ENCODE measurements at places on chromosomes 2 and 18.

- no peak for DNase-seq
Measured at GRCh38 chr2:30722936-30723725, 84.1 kb downstream of the CAPN13 start.

GRCh38 chr2:126312579-126312978, 343.4 kb upstream of the GYPC start:
- DNase-seq: no peak

DNA sequence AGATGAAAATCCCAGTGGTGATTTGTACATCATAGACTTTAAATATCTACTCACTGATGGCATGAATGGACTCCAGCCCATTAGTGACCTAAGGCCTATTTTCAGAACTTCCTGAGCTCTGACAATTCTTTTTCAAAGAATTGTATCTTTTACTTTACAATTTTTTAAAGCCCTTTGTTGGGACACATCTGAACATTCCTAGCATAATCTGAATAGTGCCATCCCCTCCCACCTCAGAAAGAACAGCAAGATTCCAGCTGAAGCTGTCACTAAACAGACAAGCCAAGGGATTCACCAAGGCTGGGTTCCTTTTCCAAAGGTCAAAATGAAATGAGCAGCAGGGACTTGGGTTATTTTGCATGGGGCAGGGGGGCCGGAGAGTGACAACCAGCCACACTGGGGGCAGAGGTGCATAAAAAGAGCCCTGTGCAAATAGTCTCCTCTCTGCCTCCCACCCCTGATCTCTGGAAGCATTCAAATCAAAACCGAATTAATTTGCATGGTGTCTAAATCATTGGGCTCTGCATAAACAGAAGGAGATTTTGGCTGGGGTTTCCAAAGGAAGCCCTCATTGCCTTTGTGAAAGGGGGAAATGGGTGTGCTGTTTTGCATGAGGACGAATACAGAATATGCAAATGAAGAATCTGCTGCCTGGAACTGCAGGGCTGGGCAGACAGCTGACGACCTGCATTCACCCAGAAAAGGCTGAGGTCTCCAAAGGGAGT, 17.2 kb downstream of the EPHA4 start:
- DNase-seq: no peak

DNA sequence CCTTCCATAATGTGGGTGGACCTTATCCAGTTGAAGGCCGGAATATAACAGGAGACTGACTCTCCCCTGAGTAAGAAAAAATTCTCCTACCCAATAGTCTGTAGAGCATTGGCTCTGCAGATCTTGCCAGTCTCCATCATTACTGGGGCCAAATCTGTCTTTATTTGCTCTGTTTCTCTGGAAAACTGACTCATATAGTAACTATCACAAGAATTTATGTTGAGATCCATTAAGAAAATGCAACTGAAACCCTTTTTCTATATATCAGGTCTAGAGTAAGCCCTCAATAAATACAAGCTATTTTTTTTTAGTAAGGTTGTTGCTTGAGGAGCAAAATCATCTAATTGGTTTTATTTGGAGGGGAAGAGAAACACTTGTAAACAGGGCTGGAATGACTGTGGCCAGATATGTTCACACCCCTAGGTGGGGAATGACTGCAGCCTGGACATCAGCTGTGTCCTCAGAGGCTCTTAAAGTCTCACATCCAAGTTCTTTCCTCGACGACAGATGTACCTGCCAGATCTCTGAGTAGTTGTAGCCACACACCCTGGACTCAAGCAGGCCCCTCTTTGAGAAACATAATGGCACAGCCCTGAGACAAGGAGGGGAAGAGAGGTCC, 339.7 kb downstream of the TNS1 start:
- DNase-seq: no peak

DNA sequence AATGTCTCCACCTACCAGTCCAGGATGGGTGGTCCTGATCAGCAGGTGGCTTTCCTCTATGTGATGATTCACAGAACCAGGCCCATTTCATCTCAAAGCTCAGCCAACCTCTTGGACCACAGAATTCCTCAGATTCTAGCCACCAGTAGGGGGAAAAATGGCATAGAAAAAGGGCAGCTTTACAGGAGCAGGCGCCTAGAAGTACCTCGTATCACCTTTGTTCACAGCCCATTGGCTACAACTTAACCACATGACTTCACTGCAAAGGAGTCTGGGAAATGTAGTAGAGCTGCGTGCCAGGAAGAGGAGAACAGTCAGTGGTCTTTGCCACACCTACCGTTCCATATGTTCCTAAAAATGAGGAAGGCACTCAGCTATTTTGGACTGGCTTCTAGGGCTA, 62.8 kb upstream of the DTNA start:
- no peak for DNase-seq

DNA sequence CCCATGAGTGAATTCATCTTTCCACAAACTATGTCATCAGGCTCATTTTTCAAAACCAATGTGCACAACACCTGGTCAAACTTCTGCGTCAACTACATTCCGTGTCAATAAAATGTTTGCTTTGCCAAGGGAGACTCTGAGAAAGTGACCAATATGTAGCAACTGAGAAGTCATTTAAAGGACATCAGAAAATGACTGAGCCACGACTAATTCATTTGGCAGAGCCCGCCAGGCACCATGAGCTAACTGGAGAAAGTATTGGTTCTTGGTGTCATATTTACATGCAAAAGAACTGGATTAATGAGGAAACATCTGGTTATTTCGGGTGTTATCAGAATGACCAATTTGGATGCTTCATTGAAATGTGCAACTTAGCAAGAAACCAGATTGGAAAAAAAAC, 7.2 kb downstream of the RND3 start:
- no peak for DNase-seq

- DNase-seq: no peak
Measured at GRCh38 chr18:74453016-74453566, 4.0 kb downstream of the DIPK1C start.

GRCh38 chr2:191748528-191749180, 70.7 kb downstream of the NABP1 start:
- DNase-seq: no peak

GRCh38 chr2:157058161-157058560, 199.3 kb upstream of the GALNT5 start:
- no peak for DNase-seq

DNA sequence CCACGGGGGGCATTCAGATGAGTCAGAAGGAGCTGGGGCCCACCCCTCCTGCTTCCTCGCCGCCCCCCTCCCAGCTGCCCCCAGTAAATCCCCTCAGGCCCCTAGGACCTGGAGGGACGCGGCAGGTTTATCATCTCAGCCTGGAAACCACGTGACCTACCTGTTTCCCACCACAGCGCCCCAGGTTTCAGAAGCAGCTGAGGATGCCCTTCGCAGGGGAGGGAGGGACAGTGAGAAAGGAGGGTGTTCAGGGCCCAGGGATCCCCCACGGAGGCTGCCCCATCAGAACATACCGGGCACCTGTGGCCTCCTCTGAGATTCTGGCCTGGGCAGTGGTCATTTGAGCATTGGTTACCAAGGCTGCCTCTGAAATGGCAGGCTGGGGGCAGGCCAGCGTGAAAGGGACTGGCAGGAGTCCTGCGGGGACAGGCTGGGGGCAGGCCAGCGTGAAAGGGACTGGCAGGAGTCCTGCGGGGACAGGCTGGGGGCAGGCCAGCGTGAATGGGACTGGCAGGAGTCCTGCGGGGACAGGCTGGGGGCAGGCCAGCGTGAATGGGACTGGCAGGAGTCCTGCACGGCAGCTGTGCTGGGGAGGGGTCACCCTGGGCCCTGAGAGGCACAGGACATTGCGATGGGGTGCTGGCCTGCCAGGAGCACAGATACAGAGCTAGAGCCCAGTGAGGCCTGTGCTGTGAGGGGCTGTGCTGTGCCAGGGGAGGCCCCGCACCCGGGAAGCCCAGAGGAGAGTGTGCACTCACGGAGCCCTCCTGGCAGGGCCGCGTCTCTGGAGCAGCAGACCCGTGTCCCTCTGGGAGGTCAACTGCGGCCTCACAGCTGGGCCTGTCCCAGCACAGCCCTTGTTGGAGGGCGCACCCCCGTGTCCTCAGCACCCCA, 1.6 kb downstream of the NEU4 start:
- no peak for DNase-seq

DNA sequence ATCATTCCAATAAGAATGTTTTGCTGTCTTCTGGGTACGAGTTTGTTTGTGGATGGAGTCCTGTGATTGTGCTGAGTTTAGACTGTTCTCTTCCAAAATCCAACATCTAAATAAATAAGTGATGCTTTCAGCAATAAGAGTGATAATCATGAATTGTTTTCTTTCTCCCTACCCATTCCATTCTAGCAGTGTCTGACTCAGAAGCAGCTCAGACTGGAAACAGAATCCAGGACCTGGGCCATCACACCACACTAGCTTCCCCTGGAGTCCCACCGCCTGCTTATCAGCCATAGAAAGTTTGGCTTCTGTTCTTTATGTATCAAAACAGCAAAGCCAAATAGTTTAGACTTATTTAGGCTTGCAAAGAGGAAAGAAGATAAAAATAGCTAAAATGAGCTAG, 76.4 kb upstream of the CNGA3 start:
- no peak for DNase-seq

DNA sequence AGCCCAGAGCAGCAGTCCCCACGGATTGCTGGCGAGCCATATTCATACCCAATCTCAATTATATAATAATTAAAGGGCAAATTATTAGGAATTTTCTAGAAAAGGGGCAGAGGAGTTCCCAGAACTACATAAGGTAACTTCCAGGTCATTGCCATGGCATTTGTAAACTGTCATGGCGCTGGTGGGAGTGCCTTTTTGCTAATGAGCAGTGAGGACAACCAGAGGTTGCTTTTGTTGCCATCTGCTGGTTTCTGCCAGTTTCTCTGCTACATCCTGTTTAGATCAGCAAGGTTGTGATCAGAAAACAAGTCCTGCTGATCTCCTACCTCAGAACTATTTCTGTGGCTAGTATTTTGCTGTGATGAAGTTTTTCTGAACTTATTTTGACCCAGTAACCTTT, 159.8 kb upstream of the PIEZO2 start:
- DNase-seq: no peak

- no peak for DNase-seq
Measured at GRCh38 chr2:191622374-191623320, 55.3 kb upstream of the NABP1 start.

GRCh38 chr2:73089270-73090030, 17.9 kb upstream of the SFXN5 start:
- no peak for DNase-seq

DNA sequence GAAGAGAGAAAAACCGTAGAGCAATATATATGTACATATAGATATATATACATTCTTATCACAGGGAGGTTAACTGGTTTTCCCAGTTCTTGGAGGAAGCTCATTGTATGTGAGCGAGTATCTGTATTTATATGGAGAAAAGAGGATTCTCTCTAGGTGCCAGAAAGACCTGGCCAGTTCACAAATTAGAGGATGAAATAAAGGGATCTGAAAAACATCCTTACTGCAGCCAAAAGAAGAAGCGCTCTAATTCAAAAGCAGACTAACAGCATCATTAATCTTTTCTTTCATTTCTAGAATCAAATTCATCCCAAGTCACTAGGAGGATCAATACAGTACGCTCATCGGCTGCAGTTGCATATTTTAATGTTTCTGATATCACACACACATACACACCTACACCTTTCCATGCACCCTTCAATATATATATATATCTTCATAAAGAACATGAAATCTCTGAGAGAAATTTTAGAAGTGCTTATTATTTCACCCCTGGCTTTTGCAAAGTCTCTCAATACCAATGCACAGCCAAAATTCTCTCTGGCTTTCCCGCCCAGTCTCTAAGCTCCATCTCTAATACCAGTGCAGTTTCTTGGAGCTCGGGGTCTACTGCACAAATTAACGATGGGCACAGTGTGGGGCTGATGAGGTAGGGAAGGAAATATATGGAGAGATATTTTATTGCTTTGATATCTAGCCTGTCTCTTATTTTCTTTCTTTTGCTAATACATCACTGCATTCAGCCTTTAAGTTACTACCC, 731 bp downstream of the NRXN1 start:
- no peak for DNase-seq

GRCh38 chr18:22493255-22493654, 75.5 kb upstream of the CTAGE1 start:
- DNase-seq: no peak

- DNase-seq: no peak
Measured at GRCh38 chr2:189834059-189834458, 49.8 kb downstream of the PMS1 start.

DNA sequence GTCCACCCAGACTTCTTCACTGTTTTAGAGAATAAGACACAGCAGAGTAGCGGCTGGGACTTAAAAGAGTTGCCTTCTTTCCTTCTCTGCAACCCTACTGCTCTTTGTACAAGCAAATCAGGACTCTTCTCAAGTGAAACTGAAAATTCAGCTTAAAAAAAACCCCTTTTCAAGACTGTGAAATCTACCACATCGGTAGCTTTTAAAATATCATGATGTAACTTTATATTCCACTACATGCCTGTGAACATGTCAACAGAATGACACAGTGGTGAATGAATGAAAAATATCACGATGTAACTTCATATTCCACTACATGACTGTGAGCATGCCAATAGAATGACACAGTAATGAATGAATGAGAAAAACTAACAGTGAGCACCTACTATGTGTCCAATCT, 53.4 kb downstream of the TCF4 start:
- no peak for DNase-seq

DNA sequence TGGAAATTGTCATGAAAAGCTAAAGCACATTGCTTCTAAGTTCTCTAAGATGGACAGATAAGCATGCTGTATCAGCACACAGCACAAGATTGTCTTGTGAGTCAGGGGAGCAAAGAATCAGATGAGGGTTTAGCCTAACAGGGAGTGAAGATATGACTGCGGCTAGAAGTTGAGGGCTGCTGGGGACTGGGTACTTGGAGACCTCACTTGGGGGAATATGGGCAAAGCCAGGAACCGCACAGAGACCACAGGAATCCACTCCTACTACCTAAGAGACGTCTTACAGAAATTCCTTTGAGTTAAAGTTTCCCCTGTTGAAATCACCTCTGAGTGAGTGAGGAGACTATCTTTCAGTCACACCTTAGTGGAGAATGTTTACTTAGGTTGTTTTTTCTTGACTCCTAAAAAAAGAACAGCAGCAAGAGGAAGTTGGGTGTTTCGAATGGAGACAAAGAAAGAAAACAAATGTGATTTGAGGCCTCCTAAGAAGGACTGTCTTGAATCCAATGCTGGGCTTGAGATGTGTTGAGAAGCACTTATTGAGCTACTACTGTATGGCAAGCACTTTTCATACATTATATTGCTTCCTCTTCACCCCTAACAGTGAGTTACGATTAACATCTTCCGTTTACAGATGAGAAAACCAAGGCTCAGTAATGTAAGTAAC, 100.7 kb downstream of the ANKRD44 start:
- DNase-seq: no peak

Measured in occipital lobe (tissue), 3 donors.